ENCODE measurements at places on chromosomes 3 and 15. TPM values are rescaled to one million over a fixed set of nuclear protein-coding genes. Genes with fewer than 3 reads are reported as not detected.

CCDC39 gene
- total RNA-seq = 3.9 TPM

IL5RA gene
- total RNA-seq = 11.1 TPM

MINAR1 gene
- 41.8 TPM for total RNA-seq

GPR62 gene
- total RNA-seq = 0.46 TPM

GOLGA6C gene
- total RNA-seq = not detected

HCLS1 gene
- total RNA-seq = 4.6 TPM

SYNPR gene
- 105 TPM for total RNA-seq

BNIP2 gene
- total RNA-seq = 73.6 TPM

PPM1L gene
- 78.7 TPM for total RNA-seq

CCDC80 gene
- total RNA-seq = 10.4 TPM

NPAP1 gene
- total RNA-seq = 0.69 TPM

LYZL4 gene
- total RNA-seq = not detected

NAALADL2 gene
- total RNA-seq = 20.3 TPM

SAMMSON gene
- 0.23 TPM for total RNA-seq

EIF2B5 gene
- total RNA-seq = 40.1 TPM

CISH gene
- 0.46 TPM for total RNA-seq

ST8SIA2 gene
- total RNA-seq = 61.8 TPM

IGF2BP2 gene
- 19.6 TPM for total RNA-seq

IGSF11 gene
- 19.6 TPM for total RNA-seq

All from diencephalon (tissue), 1 donor.